ENCODE measurements at places on chromosomes 1 and 21.

- DNase-seq: no peak
Observed at GRCh38 chr1:107633596-107633995, 331.4 kb downstream of the VAV3 start.

GRCh38 chr21:30282850-30283249 is at the start of gene KRTAP24-1:
Gene KRTAP24-1, minus strand, starts transcription at chr21:30282950. Its CDS starts 18 bp downstream, at chr21:30282932.
- no peak for DNase-seq

GRCh38 chr1:223378754-223379153 is 14.5 kb upstream of the CCDC185 start:
- DNase-seq: no peak

DNA sequence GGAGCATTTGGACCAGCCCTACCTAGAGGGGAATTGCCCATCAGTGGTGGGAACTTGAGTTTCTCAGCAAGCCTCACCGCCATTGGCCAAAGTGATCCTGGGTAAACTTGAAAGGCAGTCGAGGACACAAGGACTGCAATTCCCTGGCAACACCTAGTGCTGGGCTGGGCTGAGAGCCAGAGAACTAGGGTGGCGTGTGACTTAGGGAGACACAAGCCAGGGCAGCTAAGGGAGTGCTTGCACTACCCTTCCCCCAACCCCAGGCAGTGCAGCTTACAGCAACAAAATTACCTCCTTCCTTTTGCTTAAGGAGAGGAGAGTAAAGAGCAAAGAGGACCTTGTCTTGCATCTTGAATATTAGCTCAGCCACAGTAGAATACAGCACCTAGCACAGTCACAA is 176.9 kb upstream of the PRMT6 start:
- DNase-seq: no peak
